ENCODE measurements at places on chromosomes 3 and 15.
A peak's percentile ranks its signal among the peaks of the same experiment; 100 is the strongest.

DNA sequence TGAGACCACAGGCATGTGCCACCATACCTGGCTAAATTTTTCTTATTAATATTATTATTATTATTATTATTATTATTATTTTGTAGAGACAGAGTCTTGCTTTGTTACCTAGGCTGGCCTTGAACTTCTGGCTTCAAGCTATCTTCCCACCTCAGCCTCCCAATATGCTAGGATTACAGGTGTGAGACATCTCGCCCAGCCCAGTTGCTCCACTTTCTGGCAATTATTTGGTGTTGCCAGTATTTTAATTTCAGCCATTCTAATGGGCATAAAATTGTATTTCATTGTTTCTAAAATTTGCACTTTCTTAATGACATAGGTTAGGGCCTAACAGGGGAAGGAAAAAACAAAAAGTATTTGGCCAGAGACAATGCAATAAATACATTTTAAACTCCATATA, 1217.6 kb upstream of the ALCAM start:
- no peak for DNase-seq

GRCh38 chr3:171525437-171525836, 65.2 kb upstream of the TNIK start:
- DNase-seq = no peak

GRCh38 chr3:81339040-81339845, 422.2 kb downstream of the GBE1 start:
- DNase-seq = no peak

DNA sequence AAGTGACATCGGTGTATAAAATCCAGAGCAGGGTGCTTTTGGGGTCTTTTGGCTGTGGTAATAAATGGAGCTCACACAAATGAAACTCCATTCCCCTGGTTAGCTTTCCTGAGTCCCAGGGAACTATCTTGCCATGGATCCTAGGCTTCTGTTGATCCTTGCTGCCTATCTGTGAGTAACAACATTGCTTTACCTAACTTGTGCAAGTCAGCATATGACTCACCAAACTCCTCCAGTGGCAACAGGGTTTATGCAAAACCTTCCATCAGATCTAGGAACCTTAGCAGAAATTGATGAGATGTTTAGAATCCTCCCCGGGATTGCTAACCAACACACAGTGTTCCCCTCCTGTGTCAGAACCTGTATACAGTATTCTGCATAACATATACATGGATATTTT, 105.4 kb downstream of the SCAPER start:
- DNase-seq = no peak

GRCh38 chr3:169158379-169158778, 505.1 kb downstream of the MECOM start:
- no peak for DNase-seq

DNA sequence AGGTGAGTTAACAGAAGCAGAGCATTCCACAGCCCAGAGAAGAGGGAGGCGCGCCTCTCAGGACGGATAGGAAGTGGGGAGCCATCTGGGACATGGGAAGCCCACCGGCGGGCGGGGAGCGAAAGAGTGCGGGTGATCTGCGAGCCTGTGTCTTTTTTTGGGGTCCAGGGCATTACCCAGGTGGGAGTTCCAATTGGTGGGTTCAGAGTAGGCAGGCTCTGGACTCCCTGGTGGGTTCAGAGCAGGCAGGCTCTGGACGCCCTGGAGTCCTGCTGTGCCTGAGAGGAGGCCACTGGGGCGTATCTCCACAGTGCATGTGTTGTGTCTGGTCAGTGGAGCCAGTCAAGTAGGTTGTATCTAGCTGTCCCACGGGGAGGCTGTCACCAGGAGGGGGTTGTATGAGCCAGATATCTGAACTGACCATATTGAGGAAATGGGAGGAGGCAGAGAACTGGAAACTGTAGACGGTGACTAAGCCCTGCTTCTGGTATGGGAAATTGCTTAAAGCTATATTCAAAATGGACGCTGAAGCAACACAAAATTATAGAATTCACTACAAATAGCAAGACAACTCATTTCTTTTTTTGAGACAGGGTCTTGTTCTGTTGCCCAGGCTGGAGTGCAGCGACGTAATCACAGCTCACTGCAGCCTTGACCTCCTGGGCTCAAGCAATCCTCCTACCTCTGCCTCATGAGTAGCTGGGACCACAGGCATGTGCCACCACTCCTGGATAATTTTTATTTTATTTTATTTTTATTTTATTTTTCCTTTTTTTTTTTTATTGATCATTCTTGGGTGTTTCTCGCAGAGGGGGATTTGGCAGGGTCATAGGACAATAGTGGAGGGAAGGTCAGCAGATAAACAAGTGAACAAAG, 34.5 kb upstream of the CHST2 start:
- no peak for DNase-seq

DNA sequence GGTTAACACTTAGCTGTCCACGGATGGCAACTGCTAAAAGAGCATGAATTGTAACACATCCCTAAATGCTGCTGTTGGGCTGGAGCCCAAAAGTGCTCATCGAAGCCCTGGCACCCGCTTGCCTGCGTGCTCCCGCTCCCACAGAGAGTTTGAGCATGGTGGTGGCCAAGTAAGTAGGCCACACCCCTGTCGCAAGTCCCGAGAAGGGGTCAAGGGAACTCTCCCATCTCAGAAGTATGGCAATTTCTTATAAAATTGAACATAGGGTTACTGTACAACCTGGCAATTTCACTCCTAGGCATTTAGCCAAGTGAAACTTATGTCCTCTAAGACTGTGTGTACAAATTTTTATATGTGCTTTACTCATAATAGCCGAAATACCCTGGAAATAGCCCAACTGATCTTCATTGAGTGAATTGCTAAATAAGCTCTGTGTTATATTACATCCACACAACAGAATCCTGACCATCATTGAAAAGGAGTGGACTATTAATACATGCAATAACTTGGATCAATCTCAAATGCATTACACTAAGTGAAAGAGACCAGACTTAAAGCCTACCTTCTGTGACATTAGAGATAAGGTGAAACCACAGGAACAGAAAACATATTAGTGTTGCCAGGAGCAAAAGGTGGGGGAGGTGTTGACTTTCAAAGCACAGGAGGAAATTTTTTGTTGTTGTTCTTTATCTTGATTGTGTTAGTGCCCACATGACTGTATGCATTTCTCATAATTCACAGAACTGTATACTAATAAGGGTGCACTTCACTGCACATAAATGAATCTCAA, 1.5 kb upstream of the GCSAM start:
- DNase-seq = no peak

- no peak for DNase-seq
Measured at GRCh38 chr3:42071904-42072812, 19.0 kb upstream of the TRAK1 start.

- no peak for DNase-seq
Measured at GRCh38 chr3:124306665-124307064, 314.7 kb upstream of the ROPN1 start.

DNA sequence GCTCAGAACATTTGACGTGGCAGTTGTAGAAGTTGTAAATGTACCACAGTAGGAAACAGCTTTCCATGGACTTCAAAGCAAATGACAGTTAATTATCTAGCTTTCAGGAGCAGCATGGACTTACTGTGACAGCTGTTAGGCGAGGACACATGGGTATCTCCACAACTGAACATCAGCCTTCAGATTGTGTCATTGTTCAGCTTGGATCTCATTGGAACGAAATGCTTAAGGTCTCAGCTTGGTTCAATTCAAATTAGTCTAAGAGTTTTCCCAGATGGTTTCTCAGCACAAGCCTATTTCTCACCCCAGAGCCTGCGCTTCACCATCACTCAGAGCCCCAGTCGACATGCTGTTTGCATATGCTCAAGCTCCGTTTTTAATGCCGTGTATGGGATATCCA, 21.1 kb upstream of the GYG1 start:
- no peak for DNase-seq

DNA sequence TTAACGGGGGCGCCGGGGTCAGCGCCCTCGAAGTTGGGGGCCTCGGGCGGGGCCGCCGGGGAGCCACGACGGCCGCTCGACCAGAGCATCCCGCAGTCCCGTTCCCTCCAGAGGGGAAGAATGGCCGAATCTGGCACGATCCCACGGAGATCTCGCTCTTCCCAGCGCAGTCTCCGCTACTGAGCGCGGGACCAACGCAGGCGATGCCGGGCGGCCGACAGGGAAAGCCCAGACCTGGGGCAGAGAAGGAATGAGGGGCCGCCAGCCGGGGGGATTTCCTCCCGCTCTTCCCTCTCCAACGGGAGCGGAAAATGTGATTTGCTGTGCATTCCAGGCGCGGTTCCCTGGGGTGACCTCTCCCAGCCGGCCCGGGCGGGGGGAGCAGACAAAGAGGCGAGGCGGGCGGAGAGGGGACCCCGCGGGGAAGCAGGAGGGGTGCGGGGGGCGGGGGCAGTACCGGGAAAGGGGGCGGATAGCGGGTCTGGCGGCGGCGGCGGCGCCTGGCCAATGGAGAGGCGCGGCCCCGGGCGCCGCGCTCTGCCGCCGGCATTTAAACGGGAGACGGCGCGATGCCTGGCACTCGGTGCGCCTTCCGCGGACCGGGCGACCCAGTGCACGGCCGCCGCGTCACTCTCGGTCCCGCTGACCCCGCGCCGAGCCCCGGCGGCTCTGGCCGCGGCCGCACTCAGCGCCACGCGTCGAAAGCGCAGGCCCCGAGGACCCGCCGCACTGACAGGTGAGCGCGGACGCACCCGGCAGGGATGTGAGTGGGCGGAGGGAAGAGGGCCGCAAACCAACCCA, at the start of gene GREM1:
GREM1 (plus strand) TSS at position 579 of the 801 bp plus-strand sequence. CDS start 12,687 bp downstream, outside the sequence.
- DNase-seq = no peak

DNA sequence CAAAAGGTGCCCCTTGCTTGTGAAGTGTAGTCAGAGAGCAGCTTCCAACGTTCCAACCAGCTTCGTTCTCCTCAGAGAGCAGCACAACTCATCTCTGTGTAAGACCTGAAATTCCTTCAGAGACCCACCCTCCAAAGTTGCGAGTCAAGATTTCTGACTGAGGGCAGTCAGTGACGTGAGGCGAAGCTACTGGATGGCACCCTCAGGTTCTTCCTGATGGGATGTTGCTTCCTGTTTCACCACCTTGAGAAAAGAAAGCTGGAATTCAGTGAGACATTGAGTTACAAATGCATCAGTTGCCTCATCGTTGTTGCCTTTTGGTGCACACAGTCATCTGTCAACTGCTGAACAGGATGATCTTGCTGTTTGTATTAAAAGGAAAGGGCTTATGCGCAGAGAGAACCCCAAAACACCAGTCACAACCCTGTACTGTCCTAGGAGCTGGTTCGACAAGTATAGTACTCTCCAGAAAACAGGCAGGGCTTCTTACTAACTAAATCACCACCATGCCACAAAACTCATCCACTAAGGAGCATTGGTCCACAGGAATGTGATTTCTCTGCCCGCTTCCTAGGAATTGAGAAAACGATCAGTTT, at the start of gene CERS3:
CERS3 (minus strand) TSS at position 118 of the 596 bp plus-strand sequence. CDS start 27,101 bp downstream, outside the sequence.
- no peak for DNase-seq

DNA sequence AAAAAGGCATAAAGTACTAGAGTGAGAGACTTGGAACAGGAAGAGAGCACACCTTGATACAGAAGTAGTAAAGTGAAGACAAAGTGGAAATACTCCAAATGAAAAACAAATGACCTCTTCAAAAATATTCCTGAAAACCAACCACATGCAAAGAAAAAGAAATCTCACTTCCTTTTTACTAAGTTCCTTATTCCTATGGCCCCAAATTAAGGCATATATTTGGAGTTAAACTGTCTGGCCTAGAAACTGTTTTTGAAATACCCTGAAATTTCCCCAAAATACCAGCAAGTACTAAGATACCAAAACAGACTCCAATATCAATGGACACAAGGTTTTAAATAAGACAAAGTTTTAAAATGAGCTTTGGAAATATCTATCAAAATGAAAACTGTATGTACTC, 58.2 kb downstream of the ZNF148 start:
- DNase-seq = no peak

- DNase-seq = peak; percentile 55
Measured at GRCh38 chr3:16311960-16312451, 47.0 kb downstream of the OXNAD1 start.

GRCh38 chr3:49641921-49642707, 32.0 kb upstream of the APEH start:
- no peak for DNase-seq

DNA sequence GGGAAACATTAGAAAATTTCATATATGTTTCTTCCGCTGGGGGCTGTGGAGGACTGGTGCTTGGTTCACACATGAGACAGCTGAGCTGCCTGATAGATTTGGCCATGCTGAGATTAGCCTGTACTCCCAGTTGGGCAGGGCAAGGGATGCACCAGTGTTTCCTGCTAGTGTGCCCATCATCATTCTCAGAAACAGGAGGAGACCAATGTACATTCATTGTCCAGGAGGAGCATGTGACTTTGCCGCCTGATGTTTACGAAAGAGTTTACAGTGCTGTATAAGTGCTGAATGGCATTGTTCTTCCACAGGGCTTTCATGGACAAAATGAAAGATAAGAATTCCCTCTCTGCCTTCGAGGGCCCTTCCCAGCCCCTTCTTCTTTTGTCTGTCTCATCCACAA, 311.1 kb upstream of the THBS1 start:
- no peak for DNase-seq

GRCh38 chr3:178184833-178185232, 351.4 kb upstream of the KCNMB2 start:
- no peak for DNase-seq

GRCh38 chr3:133489466-133490085, 83.9 kb upstream of the CDV3 start:
- DNase-seq = no peak

DNA sequence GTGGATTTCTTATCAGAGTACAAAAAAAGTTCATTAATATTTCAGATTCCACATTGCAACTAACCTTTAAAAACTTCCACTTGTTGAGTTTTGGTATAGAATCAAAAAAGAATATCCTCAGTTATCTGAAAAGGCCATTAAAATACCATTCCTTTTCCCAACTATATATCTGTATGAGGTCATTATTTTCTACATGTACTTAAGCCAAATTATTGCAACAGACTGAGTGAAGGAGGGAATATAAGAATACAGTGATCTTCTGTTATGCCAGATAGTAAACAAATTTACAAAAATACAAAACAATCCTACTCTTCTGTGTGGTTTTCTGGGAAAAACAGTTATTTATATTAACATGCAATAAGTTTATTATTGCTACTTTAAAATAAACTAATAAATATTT, 5.7 kb upstream of the GANC start:
- no peak for DNase-seq

- DNase-seq = no peak
Measured at GRCh38 chr3:21310891-21311290, 440.1 kb downstream of the ZNF385D start.

DNA sequence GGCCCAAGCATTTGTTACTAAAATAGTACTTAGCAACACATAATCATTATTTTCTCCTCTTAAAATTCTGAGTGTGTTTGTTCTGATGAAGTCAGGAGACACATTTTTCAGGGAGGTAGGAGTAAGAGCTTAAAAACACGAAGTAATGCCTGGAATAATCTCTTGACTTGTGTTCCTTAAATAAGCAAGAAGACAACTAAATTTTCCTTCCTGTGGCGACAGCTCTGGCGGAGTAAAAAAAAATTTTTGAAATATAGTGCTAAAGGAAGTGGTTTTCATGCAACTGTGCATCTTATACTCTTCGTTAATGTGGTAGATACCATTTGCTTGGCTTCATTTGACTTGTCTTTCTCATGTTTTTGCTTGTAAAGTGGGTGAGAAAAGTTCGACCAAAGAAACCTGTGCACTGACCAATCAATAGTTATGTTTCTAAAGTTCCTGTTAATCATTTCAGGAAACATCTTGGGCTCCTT, 11.1 kb upstream of the MBNL1 start:
- no peak for DNase-seq

- DNase-seq = no peak
Measured at GRCh38 chr15:70245932-70246622, 148.4 kb upstream of the TLE3 start.

GRCh38 chr15:97547381-97547780, 413.1 kb upstream of the ARRDC4 start:
- DNase-seq = no peak
